Fibroblast of skin of scalp (primary cell): ENCODE measurements at places on chromosomes 7 and 10.

- DNase-seq, result no peak
Observed at GRCh38 chr7:66671034-66671433, 42.4 kb downstream of the KCTD7 start.

- DNase-seq, result no peak
Observed at GRCh38 chr10:50641626-50642025, 17.9 kb upstream of the SGMS1 start.

GRCh38 chr7:36408589-36408988 is 18.9 kb downstream of the ANLN start:
- no peak for DNase-seq

GRCh38 chr7:151738925-151739324 is 138.0 kb downstream of the PRKAG2 start:
- DNase-seq, result no peak

DNA sequence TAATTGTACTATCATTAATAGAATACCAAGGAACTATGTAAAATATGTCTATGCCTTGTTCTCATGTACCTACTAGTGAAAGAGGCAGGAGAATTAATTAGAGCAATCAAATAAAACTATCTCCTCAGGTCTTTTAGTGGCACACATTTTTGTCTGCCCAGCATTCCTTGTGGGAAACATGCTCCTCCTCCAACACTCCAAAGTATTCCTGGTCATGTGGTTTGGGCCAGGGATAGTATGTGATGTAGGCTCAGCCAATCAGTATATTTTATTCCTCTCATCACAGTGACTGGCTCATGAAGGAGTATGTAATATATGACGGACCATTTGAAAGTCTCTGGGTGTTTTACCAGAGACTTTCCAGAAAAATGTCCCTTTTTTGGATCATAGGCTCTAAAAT is 16.7 kb upstream of the SYPL1 start:
- DNase-seq, result peak; percentile 42

- DNase-seq, result peak; percentile 12
Observed at GRCh38 chr10:60654813-60655464, 123.3 kb upstream of the CDK1 start.

GRCh38 chr7:33130184-33130583 is 820 bp downstream of the BBS9 start:
- no peak for DNase-seq

- DNase-seq, result peak; percentile 46
Observed at GRCh38 chr7:128167042-128167701, 73.9 kb upstream of the LEP start.

DNA sequence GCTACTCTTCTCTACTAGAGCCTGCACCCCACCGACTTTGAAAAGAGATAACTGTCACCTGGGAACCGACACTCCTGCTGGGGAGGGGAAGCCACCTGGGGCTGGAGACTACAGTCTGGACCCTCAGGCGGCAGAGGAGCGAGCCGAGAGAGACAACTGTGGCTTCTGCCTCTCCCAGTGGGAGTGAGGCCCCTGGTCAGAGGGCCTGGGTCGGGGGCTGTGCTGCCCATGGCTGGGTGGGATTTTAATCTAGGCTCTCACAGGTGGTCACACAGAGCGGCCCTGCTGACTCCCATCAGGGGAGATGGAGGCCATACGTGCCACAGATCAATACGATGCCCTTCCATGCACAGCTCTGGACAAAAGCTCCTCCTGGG is 372.1 kb downstream of the DNAJB6 start:
- no peak for DNase-seq

DNA sequence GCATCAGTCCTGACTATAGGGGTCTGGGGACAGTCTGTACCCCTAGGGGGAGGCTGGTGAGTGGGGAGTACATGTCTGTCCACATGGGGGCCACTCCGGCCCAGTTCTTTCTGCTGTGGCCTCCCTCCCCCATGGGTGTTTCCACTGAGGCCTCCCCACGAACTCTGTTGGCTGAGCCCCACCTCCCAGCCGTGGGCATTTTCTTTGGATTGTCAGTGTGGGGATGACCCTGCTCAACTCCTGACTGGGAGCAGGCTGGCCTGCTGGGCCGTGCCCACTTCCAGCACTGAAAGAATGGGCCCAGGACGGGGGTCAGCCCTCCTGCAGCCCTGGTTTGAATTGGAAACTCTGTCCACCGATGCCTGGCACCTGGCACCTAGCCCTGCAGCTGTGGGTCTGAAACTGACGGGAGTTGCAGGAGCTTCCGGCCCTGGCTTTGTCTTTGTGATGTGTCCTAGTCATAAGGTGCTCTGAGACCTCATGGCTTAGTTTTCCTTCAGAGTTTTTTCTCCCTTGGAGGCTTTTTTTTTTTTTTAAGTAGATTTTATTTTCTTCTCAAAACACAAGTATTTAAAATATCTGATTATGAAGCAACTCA is 46.5 kb downstream of the LHPP start:
- DNase-seq, result no peak

DNA sequence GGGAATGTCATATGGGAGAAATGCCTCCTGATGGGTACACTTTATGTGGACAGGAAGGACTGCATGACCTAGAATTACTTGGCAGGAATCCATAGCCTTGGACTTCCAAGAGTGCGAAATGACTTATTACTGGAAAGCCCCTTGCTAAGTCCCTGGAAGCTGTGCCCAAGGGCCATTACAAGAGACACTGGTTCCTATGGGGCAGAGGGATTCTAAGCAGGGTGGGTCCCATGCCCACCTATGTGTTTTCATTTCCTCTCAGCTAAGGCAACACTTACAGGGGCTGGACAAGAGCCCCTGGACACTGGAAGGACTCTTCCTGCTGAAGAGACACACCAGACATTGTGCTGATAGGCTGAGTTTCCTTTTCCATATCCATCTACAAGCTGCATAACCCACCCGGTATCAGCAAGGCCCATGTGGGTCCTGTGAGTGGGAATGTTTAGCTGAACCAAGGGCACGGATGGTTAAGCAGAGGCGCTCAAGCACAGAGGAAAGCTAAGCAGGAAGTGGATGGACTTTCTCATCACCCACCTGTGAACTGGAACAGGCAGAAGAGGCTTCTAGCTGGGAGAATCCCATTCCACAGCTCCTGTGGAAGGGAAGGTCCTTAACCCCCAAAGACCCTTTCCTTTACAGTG is 56.2 kb downstream of the XPNPEP1 start:
- no peak for DNase-seq

- peak; percentile 92 for DNase-seq
Observed at GRCh38 chr10:32982293-32982709, 24.3 kb upstream of the ITGB1 start.

DNA sequence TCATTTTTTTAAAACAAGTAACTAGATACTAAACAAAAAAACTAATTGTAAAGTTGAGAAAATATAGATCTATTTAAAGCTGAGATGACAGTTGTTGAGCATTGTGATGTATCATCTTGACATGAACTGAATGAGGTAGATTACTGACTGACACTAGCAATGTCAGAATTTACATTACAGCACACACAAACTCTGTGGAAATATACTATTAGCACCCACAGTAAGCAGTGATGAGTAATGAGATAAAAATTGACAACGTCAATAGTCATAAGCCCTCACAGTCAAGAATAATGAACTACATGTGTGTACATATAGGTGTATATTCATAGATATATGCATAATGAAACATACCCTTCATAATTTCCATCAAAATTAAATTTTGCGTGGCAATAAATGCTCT is 368.4 kb downstream of the TFEC start:
- DNase-seq, result peak; percentile 66

GRCh38 chr10:131580076-131580652 is 268.6 kb upstream of the TCERG1L start:
- no peak for DNase-seq

DNA sequence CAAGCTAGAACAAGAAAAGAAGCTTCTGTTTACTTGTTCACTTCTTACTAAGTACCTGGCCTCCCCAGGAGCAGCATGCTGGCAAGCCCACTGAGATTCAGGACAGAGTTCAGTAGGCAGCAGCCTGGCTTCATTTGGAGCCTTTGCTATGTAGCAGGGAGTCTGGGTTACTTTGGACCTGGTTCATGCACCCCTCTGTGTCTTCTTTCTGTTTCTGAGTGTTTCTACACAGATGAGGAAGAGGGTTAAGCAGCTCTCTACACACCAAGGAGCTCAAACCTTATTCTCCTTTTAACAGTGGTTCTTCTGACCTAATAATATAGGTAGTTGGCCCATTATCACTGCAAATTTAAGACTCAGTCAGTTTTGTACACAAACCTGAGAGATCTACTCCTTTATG is 152.9 kb downstream of the ARID5B start:
- DNase-seq, result no peak

DNA sequence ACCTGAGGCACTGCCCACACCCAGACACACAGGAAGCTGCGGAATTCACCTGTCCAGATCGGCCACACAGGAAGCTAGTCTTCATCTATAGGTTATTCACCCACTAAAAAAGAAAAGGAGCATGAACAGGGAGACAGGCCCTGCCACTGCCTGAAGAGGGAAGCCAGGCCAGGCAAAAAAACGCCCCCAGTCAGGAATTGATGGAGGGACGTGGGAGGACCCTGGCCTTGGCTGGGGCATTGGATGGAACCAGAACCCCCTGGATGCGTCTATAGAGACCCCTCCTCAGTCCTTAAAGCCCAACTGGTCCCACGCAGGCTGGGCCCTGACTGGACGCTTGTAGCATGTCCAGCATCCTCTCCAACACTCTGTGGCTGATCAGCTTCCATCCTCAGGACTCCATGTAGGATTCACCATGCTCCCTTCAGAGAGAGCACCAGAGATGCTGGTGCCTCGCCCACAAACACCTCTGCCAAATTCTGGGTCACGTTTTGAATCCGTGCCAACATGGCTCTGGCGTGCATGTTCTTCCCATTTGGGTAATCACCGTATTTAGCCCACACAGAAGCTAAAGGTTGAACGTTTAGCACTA is 259.3 kb upstream of the TCERG1L start:
- no peak for DNase-seq

- no peak for DNase-seq
Observed at GRCh38 chr10:106506526-106507283, 657.8 kb downstream of the SORCS1 start.

DNA sequence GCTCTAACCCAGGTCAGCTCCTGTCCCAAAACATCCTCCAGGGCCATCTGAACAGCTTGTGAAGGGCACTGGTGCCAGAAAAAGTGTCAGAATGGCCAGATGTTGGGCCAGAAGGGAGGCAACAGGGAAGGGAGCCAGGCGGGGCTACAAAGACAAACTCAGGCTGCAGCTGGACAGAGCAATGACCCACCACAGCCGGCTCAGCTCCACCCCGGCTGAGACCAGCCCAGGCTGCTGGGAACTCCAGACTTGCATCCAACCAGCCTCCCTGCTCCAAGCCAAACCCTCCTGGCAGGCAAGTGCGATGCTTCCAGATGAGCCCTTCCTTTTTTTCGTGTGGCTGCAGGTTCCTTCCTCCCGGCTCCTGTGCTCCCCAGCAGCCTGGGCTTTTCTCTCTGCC is 466.9 kb downstream of the PTPRN2 start:
- DNase-seq, result no peak

DNA sequence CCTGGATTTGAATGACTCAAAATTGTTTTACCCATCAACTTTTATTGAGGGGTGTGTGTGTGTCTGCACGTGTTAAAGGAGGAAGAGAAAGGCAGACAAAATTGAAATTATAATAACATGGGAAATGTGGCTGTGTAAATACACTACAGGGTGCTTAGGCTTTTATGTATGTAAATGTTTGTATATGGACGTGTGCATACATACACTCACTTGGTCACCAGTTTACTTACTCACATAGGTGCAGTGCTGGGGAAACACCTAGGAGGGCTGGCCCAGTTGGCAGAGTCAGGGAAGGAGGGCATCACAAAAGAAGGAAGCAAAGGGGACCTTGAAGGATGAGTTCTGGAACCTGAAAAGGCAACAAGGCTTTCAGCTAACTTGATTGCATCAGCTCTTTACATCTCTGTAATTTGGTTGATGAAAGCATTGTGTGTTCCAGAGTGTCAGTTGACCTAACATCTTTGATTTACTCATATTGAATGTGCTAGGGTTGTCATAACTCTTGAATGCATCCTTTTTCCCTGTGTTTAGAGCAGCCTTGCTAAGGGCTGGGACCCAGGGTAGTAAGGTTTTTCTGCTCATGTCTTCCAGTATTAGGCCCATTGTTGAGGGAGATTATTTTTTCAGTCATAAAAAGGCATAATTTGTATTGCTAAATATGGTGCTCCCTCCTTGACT is 10.2 kb downstream of the WDR11 start:
- no peak for DNase-seq

- DNase-seq, result no peak
Observed at GRCh38 chr10:122465401-122466040, 4.2 kb downstream of the HTRA1 start.

- DNase-seq, result no peak
Observed at GRCh38 chr10:97850446-97850845, 803 bp downstream of the GOLGA7B start.

DNA sequence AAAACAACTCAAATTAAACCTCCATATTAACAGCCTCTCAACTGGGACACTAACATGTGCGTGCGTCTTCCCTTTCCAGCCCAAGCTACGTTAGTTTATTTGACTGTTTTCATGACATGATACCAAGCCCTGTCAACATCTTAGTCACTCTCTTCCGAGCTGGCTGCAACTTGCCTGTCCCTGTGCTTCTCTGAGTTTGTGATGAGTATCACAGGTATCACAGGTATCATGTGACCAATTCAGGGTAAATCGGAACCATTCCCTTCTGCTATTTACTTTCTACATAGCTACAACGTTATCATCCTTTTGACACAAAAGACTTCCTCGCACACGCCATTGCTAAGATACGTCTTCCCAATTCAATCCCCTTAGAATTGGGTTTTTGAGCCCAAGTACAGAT is 70.2 kb downstream of the CAV1 start:
- no peak for DNase-seq

- DNase-seq, result no peak
Observed at GRCh38 chr10:6388261-6388893, 185.6 kb downstream of the PFKFB3 start.

- peak; percentile 98 for DNase-seq
Observed at GRCh38 chr10:114638821-114639625, 19.1 kb downstream of the ABLIM1 start.

DNA sequence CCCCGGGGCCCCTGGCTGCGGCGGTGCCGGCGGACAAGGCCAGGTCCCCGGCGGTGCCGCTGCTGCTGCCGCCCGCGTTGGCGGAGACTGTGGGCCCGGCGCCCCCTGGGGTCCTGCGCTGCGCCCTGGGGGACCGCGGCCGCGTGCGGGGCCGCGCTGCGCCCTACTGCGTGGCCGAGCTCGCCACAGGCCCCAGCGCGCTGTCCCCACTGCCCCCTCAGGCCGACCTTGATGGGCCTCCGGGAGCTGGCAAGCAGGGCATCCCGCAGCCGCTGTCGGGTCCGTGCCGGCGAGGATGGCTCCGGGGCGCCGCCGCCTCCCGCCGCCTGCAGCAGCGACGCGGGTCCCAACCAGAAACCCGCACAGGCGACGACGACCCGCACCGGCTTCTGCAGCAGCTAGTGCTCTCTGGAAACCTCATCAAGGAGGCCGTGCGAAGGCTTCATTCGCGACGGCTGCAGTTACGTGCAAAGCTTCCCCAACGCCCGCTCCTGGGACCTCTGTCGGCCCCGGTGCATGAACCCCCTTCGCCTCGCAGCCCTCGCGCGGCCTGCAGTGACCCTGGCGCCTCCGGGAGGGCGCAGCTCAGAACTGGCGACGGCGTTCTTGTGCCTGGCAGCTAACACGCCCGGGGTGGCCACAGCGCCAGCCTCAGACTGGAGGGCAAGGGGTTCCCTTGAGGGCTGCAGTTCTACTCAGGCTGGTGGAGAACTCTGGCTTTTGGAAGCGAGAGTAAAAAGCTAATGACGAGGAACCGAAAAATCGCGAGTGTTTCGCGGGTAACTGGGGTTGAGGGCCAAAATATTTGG is 804 bp downstream of the FRAT1 start:
- peak; percentile 21 for DNase-seq

- peak; percentile 27 for DNase-seq
Observed at GRCh38 chr10:115857856-115858255, 415.1 kb downstream of the GFRA1 start.

- peak; percentile 41 for DNase-seq
Observed at GRCh38 chr7:155815332-155816191, 3.3 kb upstream of the SHH start.
